Activated naive CD4-positive, alpha-beta T cell (primary cell): ENCODE measurements at places on chromosomes 13 and 19.

DNA sequence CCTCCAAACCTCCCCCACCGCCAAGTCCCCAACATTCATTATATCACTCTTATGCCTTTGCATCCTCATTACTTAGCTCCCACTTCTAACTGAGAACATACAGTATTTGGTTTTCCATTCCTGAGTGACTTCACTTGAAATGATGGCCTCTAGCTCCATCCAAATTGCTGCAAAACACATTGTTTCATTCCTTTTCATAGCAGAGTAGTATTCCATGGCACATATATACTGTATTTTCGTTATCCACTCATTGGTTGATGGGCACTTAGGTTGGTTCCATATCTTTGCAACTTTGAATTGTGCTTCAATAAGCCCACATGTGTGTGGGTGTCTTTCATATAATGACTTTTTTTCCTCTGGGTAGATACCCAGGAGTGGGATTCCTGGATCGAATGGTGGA is 233.1 kb downstream of the ZNF536 start:
- DNase-seq = no peak

- no peak for DNase-seq
These were observed 34.3 kb upstream of the PCDH8 start for GRCh38 chr13:52882785-52883184.

- no peak for DNase-seq
These were observed 2.9 kb downstream of the FFAR1 start for GRCh38 chr19:35350591-35350990.

DNA sequence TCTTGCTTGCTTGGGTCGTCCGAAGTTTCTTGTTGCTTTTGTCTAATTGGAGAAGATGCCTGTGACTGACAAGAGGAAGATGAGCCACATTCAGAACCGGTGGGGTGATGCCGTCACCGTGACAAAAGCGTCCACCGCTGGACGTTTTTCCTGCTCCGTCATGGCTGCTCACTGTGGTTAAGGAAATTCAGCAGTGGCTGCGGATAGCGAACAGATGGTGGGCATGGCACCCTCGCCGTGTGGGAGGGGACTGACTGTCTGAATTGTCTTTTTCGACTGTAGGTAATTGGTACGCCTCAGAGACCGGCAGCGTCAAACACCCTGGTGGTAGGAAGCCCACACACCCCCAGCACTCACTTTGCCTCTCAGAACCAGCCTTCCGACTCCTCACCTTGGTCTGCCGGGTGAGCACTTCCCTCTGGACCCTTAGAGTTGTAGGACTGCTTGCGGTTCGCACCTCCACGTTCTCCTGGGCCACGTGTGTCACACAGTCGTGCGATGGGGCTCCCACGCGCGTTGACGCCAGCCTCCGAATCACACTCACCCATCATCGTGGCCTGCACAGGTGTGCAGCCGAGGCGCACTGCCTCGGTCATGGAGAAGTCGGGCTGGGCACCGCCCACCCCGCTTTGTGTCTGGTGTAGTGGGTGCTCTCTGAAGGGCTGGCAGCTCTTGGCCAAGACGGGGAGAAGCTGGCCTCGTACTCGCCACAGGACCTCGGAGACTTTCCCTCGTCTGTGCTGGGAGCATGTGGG is 26.5 kb downstream of the ATP4B start:
- no peak for DNase-seq

GRCh38 chr13:30019648-30020626 is 169.5 kb upstream of the UBL3 start:
- no peak for DNase-seq

DNA sequence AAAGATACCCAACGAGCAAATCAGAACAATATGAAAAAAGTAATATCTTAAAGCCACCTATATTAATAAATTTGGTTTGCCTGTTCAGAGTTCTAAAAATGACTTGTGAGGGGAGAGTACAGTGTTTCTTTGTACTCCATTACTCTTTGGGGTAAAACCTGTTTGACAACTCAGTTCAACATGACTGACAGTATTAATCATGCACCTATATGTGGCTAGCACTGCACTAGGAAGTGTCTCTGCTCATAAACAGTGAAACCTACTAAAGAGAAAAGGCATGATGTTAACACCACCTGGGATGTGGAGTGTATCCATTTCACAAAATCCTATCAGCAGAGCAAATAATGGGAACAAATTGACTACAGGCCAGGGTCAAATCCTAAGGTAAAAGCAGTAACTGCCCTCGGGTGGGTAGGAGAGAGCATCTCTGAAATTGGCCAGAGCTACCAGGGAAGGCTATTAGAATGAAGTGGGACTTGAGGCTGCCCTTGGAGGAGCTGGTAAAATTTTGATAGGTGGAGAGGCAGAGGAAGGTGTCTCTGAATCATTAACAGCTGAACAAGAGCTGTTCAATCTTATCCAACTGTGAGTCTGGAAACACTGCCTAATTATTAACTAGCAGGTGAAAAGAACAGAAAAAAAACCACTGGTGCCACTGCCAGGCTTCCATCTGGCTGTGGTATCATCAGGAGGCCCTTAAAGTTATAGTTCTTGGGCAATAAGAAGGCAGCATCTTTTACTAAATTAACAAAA is 365.1 kb downstream of the DNAJC15 start:
- no peak for DNase-seq

- no peak for DNase-seq
These were observed 5.1 kb downstream of the ATP12A start for GRCh38 chr13:24685314-24685713.

- DNase-seq = no peak
These were observed 2.1 kb downstream of the PPP2R1A start for GRCh38 chr19:52191951-52192350.

DNA sequence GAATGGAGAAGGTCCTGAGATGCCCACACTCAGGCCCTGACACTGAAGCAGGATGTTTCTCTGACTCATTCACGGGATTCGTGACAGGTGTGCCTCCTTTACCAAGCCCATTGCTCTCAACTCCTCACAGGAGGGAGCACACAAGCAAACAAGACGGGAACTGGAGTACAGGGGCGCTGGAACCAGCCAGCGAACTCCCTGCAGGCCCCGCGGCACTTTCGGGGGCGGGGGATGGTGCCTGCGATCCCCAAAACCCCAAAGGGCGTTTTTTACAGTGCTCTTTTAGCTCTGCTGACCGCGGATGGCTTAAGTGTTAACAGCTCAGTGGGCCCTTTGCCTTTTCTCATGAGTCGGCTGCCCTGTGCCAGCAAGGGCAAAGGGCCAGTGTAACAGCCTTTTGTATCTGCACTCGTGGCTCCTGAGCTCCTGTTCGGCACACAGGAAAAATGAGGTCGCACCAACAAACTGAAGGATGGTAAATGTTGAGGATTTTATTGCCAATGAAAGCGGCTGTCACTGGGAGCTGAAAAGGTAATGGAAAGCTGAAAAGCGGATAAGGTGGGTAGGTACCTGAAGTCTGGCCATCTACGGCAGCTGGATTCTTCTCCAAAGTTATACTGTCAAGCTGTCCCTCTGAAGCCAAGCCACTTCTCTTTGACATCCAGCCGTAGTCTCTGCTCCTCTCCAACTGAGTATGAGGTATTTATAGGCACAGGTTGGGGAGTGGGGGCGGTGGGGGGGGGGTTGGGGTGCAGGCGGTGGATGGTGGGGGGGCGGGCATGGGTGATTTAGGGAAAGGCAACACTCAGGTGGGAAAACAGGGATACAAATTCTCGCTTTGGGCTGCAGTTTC is 65.0 kb upstream of the TRPC4 start:
- no peak for DNase-seq

GRCh38 chr13:54636231-54636630 is 1607.6 kb downstream of the OLFM4 start:
- DNase-seq = no peak

GRCh38 chr19:11887611-11888531 is at the start of gene ZNF69:
TSS of gene ZNF69 (plus strand) at chr19:11887782. CDS start at chr19:11887924, 142 bp downstream.
- no peak for DNase-seq

GRCh38 chr19:14139944-14140343 is 3.6 kb upstream of the ASF1B start:
- no peak for DNase-seq

DNA sequence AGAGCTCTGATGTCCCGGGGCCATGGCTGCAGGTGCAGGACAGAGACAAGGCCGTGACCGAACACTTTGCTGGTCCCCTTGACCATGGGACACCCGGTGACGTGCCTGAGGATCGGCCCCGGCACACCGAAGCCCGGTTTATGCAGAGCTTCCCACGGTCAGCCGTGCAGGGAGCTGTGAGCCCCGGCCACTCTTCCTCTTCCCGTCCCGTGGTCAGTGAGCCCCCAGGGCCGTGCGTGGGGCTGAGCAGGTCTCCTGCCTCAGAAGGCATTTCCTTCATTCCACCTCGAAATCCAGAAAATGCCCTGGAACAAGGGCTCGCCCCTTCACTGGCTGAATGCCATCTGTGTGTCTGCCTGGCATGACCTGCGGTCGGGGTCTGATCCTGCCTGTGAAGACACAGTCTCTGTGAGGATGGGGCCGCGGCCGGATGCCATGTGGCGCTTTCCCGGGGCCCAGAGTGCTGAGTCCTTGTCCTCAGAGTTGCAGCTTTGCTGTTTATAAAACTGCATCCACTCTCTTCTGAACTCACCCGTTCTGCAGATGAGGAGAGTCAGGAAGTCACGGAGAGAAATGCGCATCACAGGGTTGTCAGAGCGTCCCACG is 16.9 kb downstream of the MCF2L start:
- DNase-seq = no peak

DNA sequence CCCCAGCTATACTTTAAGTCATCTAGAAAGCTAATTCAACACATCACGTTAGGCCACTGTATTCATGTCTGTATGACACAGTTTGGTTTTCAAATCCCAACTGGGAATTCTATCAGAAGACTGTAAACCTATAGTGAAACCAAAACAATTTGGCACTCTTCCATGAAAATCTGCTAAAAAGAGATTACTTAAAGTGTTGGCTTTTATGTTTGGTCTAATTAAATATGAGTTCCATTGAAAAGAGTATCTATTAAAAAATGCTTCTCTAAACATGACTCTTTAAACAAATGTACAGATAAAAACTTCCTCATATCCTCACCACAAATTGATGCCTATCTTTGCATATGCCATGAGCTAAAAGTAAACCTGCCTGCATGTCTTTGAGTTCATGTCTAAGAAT is 25.4 kb downstream of the PCDH9 start:
- DNase-seq = no peak

GRCh38 chr13:109989686-109990085 is 203.3 kb upstream of the IRS2 start:
- no peak for DNase-seq

DNA sequence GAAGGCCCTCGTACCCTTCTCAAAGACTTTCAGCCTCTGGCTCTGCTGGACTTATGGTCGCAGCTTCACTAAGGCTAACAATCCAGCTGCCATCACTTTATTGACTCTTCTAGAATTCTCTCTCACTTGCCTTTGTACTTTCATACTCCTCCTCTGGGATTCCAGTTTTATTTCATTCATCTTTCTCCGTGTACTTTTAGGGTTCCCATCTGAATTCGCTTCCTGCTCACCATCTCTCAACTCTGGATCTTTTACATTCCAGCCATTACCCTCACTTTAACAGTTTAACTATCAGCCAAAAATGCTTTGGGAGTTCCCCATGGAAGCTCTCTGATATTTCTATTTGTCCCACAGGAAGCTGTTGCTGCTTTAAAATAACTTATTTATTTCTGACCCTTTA is 149.3 kb upstream of the KL start:
- no peak for DNase-seq

DNA sequence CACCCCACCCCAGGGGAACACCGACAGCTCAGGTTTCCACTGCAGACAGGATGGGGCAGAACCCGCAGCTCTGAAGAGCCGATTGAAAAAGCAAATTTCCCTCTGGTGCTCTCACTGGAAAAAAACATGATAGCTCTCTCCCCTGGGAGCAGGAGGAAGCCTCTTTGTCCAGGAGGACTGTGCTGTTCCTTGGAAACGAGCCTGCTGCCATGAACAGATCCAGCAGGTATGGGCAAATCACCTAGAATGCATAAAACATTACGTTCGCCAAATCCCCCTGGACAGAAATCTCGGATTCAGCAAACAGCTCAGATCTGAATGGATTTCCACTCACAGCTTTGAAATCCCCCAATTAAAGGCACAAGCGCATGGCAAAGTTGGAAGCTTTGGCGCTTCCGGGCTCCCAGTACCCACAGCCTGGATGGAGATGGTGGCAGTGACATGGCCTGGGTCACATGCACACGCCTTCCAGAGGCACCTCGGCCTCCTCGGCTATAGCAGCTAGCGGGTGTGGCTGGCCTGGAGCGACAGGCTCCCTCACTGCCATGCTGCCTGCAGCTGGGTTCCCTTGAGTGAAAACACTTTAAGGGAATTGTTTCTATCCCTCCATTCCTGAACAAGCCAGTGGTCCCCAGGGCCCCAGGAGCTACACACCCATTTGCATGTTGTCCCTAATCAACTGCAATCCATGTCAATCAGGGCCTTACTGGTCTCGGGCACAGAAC is 59.1 kb downstream of the CEBPG start:
- no peak for DNase-seq

DNA sequence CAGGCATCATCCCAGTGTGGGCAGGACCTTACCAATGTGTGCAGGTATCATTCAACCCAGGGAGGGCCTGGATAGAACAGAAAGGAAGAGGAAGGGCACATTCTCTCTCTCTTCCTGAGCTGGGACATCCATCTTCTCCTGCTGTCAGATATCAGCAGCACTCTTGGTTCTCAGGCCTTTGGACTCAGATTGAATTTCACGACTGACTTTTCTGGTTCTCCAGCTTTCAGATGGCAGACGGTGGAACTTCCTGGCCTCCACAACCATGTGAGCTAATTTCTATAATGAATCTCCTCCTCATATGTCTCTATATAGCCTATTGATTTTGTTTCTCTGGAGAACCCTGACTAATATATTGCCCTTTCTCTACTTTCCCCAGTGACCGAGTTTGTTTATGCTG is 77.3 kb downstream of the OLFM4 start:
- DNase-seq = no peak

GRCh38 chr19:44757735-44758505 is 9.4 kb downstream of the BCL3 start:
- DNase-seq = no peak

DNA sequence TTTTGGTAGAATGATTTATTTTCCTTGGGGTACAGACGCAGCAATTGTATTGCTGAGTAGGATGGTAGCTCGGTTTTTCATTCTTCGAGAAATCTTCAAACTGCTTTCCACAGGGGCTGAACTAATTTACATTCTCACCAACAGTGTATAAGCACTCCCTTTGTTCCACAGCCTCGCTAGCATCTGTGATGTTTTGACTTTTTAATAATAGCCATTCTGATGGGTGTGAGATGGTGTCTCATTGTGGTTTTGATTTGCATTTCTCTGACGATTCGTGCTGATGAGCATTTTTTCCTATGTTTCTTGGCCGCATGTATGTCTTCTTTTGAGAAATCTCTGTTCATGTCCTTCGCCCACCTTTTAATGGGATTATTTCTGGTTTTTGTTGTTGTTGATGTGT is 54.8 kb upstream of the UQCRFS1 start:
- DNase-seq = no peak
